Mucosa of gallbladder (tissue), 1 donor: ENCODE measurements at places on chromosomes 3 and 15. TPM values are rescaled to one million over a fixed set of nuclear protein-coding genes. Genes with fewer than 3 reads are reported as not detected.

The ZPLD1 gene
- 14.2 TPM for total RNA-seq

The PLXNA1 gene
- 41.5 TPM for total RNA-seq

The LRRK1 gene
- 15.7 TPM for total RNA-seq

The CCDC9B gene
- total RNA-seq = 107 TPM

The TRPM1 gene
- total RNA-seq = not detected

The PARP15 gene
- 2.3 TPM for total RNA-seq

The RAMAC gene
- 22.1 TPM for total RNA-seq

The TSPAN3 gene
- total RNA-seq = 430 TPM

The GPR62 gene
- 0.55 TPM for total RNA-seq

GRCh38 chr3:133362539-133362938 lies 37.3 kb upstream of the BFSP2 start:
- no peak for DNase-seq

DNA sequence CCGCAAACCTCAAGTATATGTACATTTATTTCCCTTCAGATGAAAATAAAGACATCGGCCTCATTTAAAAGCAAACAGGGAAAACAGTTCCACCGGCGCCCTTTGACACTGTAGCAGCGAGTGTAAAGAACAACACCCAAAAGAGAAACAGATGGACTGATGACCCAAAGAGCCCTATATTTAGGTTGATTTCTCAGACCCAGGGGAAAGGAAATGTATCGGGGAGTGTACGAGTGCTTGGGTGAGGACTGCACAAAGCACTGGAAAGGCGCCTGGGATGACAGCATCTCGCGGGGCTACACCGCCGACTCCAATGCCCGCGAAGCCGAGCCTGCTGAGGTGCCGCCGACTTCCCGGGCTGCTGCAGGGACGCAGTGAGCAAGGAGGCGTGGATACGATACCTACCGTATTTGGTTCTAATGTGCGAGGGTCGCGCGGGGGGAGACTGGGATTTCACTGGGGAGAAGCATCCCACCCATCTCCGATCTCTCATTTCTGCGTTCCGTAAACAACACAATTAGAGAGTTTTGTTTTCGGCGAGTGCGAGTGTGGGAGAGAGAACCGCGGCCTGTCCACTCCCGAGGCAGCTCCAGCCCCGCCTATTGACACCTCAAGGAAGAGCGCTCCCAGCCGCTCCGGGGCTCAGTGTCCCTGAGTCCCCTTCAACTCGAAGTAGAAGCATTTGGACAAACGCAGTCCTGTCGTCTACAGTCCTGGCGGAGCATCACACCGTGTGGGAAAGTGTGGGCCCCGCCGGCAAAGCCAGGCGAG lies 2.0 kb downstream of the MECOM start:
- no peak for DNase-seq

DNA sequence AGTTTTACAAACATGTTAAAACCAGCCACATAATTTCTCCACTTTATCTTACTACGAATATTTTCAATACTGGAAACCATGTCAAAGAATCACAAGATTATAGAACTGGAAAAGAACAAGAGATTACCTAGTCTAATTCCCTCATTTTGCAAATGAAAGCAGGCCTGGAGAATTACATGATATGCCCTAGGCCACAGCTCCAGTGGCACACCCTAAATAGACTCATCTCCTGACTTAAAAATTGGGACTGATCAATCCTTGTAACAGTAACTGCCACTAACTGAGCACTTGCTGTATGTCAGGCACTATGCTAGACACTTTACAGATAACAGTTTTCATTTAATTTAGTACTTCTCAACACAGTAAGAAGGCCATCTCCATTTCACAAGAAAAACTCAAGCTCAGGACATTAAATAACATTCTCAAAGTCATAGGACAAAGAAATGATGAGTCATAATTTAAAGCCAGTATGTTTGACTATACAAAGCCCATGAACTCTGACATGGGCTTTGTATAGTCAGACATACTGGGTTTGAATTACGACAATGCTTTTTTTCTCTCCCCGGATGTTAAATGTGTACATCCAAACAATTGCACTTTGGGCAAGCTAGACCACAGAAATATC lies 9.4 kb downstream of the IGSF11 start:
- no peak for DNase-seq

- no peak for DNase-seq
These were observed 45.1 kb upstream of the RSL24D1 start for GRCh38 chr15:55241891-55242290.

DNA sequence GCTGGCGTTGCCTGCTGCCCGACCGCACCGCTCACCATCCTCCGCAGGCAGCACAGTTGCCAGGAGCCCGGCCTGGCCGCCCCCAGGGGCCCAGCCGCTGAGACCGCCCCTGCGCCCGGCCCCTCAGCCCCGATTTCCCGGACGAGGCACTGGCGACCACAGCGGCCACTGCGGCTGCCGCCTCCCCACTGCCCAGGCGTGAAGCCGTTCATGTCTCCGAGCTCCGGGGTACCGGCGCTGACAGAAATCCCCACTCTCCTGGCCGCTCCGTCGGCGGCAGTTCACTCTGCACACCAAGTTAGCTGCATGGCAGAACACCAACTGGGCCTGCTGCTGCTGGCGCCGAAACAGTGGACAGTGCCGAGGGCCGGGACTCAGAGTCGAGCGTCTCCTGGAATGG lies 8.5 kb downstream of the SELENOT start:
- no peak for DNase-seq

GRCh38 chr15:40310001-40310959 lies 2.5 kb upstream of the PLCB2 start:
- DNase-seq = peak; percentile 58

DNA sequence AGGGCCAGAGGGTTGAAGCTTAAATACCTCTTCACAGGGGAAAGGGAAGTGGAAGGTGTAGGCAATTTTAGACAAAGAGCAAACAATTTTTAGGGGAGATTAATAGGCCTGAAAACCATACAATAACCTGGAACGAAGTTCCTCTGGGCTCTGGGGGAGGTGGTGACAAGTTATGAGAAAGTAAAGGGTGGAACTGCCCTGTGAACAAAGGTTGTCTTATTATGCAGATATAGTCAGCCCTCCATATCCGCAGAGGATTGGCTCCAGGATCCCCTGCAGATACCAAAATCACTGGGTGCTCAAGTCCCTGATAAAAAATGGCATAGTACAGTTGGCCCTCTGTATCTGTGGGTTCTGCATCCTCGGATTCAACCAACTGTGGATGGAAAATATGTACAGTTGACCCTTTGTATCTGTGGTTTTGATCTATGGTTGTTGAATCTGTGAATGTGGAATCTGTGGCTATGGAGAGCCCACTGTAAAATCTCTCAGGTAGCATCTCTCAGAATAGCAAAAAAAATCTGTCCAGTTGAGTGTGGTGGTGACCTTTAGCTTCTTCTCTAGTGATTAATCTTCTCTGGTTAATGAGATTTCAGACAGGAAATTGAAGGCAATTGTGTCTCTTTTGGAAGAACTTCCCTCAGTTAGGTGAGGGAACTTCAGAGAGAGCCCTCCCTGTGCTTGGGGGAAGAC lies 40.2 kb downstream of the CLEC3B start:
- no peak for DNase-seq

DNA sequence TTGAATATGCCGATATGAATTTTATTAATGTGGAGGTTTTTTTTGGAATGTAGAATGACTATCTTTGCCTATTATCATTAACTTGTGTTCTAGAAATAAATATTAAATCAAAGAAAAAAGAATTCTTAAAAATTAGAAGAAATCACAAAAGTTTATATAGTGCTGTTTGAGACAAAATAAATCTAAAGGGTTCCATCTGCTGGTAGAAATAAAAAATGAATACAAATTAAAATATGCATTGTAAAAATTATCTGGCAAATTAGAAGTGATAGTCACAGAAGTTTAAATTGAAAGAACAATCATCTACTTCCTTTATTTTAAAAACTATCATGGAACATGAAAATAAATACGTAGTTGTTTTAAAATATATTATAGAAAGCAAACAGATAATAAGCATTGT lies 22.7 kb upstream of the ZBTB20 start:
- no peak for DNase-seq

GRCh38 chr3:132001036-132001435 lies 33.8 kb downstream of the CPNE4 start:
- DNase-seq = no peak

- DNase-seq = no peak
These were observed 982.7 kb upstream of the NR2F2 start for GRCh38 chr15:95347837-95348236.

DNA sequence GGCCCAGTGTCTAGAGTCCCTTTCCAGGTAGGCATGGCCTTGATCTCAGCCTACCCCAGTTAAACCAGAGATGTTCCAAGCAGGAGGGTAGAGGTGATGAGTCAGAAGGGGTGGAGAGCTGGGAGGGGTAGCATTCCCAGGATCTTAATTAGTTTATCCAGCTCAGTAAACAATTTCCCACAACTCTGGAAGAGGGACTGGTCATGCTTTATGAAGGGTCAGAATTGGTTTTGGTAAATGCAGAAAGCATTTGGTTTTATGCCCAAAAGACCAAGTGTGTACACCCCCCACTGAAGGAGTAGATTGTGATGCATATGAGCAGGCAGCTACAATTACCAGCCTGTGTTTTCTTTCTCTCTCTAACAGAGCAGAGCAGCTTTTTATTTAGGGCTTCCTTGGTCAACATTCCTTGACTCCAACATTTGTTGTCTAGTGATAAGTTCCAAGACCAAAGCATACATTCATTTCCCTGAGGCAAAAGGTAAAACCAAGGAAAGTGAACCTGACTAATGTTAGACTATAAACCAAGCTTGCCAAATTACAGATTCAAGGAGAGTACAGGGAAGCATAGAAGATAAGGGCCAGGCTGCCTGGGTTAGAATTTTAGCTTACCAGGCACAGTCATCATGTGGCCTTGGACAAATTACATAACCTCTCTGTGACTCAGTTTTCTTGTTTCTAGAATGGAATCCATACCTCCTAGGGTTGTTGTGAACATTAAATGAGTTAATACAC lies 17.6 kb downstream of the EXOSC7 start:
- no peak for DNase-seq

DNA sequence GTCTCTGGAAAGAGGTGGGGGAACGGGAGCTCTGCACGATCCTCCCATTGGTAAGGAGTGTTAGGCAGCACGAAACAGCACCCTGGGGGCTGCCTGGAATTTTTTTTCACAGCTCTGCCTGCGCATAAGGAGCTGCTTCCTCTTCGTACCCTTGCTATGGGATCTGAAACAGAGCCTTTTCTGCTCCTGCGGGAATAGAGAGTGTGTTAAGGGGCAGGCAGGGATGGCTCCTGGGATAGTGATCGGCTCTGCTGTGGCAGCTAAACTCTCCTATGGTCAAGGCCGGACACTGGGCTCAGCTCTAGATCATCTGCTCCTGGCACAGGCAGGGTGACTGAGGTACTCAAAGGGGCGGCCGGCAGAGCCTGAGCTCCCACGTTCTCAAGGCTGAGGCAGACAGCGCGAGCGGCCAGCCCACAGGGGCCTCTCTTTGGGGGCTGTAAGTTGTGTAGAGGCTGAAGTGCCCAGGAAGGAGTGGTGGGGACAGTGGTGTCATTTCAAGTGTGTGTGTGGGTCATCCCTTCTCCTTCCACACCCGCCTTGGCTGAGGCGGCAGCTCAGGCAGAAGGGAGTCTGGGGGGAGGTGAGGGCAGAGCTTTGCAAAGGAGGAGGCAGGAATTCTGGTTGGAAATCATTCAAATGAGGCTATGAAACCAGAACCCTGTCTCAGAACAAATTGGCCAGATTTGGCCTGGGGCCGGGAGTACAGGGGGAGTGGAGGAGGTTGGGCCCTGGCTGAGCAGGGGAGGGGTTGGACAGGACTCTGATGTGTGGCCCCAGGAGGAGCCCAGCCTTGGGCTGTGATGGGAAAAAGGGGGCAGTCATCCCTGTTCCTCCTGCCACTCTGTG lies 31.0 kb downstream of the EPHB3 start:
- DNase-seq = no peak

DNA sequence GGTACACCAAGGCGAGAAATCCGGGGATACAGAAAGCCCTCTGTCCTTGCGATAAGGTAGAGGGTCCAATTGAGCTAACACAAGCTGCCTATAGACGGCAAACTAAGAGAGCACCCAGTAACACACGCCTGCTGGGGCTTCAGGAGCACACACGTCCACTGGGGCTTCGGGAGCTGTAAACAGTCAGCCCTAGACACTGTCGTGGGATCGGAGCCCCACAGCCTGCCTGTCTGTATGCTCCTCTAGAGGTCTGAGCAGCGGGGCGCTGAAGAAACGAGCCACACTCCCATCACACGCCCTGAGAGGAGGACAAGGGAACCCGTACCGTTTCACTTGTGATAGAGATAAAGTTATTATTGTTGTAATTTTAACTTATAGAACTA lies 486 bp downstream of the SAMMSON start:
- no peak for DNase-seq

- no peak for DNase-seq
These were observed 217.9 kb upstream of the THBS1 start for GRCh38 chr15:39362821-39363561.

DNA sequence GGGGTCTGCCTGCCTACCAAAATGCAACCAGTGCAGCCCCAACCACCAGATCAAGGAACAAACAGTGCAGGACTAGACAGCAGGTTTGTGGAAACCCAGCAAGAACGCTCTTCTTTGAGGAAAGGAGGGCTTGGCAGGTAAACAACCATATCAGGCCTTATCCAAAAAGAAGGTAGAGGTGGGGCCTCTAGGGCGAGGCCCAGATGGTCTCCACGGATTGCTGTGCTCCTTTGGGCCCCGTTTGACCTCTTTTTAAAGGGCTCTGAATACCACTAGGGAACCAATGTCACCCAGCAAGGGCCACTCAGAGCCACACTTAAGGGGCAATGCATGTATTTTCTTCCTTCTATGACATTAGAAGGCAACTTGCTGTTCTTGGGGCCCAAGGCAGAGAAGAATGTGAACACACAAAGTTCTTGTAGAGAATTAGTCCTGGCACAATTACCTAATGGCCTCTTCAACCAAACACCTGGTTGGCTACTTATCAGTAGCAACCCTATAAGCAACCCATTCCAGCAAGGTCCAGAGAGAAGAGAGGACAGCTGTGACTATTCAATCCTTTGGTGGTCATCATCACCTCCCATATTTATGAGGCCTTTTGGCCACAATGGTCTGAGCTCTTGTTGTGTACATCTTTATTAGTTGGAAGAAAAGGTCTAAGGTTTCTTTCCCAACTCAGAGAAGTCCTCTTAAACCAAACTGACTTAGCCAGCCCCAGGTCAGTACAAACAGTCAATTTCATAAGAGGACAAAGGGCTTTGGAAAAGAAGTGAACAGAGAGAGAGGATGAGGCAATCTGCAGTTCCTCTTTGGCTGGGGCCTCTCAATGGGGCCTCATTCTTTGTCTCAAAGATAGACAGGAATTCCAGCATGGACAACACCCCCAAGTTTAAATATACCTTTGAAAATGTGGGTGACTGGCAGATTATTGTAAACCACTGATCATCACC lies 36.0 kb downstream of the FOXP1 start:
- DNase-seq = no peak

- DNase-seq = peak; percentile 89
These were observed 6.7 kb upstream of the ACSBG1 start for GRCh38 chr15:78241017-78241416.

DNA sequence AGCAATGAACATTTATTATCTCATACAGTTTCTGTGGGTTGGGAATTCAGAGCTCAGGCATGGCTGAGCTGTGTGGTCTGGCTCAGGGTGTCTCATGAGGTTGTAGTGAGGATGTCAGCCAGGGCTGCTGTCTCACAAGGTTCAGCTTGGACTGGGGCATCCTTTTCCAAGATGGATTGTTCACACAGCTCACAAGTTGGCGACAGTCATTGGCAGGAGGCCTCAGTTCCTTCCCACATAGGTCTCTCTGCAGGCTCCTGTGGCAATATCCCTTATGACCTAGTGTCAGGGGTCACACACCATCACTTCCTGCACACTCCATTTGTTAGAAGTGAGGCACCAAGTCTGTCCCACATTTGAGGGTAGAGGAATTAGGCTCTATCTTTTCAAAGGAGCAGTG lies 56.0 kb downstream of the RPLP1 start:
- DNase-seq = no peak
